Transverse colon (tissue), 4 donors: ENCODE measurements at places on chromosomes 6 and 20.

DNA sequence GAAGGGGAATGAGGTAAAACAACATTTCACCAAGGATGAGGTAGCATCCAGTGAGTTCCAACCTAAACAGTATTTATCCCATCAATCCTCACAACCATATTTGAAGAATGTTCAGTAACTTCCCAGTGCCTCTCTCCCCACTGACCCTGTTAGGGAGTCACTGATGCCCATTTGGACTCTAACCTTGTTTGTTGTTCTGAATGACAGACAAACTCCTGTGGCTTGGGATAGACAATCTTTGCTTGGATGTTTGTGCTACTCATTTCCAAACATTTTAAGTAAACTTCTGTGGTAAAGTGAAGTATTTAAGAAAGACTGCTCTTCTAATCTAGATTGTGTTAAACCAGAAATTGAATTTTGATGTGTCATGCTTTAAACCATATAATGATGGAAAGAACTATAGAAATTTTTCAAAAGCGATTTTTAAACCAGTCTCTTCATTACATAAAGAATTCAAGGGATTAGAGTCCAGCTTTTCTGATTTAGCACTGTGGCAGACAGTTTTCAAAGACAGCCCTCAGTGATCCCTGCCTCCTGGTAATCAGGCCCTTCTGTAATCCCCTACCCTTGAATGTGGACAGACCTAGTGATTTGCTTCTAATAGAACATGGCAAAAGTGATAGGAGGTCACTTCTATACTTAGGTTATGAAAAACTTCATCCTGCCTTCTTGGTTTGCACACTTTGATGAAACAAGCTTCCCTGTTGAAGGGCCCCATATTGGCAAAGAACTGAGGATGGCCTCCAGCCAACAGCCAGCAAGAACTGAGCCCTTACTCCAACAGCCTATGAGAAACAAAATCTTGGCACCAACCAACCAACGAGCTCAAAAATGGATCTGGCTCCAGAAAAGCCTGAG lies 191.6 kb downstream of the DST start:
- peak; percentile 15 for DNase-seq

DNA sequence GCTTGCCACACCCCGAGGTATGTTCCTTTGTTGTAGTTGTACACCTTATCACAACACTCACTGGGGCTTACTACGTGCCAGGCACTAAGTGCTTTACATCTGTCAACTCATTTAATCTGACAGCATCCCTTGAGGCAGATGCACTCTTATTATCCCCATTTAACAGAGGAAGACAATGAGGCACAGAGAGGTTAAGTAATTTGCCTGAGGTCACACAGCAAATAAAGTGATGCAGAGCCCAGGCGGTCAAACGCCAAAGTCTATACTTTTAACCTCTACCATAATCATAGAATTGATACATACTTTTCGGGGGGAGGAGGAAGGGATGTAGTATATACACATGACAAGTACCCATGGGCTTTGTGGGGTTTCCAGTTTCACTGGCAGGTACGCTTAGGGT lies 37.7 kb downstream of the MDFI start:
- no peak for DNase-seq

DNA sequence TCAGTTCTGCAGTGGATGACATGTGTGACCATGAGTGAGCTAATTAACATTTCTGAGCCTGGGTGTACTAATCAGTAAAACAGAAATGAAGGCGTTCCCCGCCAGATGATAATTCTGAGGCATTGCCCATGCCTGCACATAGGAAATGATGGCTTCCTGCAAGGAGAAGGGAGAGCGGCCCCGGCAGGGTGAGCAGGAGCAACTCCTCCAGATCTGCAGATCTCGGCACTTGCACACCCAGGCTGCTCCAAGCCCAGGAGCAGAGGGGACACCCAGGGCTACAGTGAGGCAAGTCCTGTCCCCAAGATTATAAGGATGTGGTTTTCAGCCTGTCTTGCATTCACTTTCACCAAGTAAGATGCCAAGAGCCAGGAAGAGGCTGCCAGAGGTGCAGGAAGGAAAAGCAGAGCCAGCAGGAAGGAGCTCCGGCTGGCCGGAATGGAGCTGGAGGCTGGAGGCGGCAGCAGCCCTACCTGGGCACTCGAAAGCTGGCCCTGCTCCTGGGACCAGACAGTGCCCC lies 177.5 kb upstream of the CST7 start:
- no peak for DNase-seq

DNA sequence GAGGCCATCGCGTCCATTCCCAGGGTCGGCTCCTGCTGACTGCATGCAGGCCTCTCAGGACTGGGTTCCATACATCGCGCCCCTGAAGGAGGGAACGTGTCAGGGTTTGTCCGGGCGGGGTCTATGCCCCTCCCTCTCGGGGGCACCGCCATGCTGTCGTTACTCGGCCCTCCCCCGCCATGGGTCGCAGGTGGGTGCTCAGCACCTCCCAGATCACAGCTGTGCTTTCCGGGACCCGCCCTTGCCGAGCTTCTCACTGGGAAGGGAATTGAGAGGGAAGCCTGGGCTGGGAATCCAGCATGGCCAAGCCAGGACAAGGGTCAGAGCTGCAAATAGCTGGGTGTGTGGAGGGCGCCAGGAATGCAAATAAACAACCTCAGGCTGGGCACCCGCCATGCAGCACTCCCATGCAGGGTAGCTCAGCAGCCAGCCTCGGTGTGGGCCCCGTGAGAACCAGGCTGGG lies at the start of gene FRMD1:
Gene FRMD1, minus strand, starts transcription at position 270 of the 463 bp plus-strand sequence. Its CDS starts 118 bp downstream, at position 152.
- peak; percentile 88 for DNase-seq

- DNase-seq, result peak; percentile 4
These were observed 1.6 kb upstream of the NPBWR2 start for GRCh38 chr20:64108731-64109681.

DNA sequence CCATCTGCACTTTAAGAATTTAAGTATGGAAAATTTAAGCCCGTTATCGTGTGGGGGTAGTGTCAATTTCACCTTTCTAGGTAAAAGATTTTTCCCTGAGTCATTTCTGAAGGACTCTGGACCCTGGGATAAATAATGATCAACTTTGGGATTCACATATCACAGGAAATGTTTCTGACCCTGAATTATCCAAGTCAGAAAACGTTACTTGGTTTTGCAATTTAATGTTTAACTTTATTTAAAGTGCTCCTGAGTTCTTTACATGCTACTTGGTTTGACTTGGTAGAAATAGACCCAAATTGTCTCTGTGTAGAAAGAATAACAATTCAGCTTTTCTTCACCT lies 1.5 kb upstream of the SLC17A3 start:
- DNase-seq, result no peak

DNA sequence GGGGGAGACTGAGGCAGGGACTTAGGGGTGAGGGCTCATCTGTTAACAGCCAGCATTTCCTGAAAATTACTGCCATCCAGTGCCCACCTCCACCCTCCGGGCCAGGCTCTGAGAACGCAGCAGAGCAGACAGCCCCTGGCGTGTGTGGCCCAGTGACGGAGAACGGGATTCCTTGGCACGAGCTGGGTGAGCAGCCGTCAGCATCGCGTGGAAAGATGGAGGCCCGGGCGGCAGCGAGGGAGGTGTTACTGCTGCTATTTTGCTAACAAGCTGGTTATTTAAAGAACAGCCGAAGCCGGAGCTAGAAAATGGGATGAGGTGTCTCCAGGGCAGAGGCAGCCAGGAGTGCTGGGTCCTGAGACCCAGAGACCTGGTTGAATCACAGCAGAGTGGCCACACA lies 62.7 kb downstream of the DLGAP4 start:
- no peak for DNase-seq

DNA sequence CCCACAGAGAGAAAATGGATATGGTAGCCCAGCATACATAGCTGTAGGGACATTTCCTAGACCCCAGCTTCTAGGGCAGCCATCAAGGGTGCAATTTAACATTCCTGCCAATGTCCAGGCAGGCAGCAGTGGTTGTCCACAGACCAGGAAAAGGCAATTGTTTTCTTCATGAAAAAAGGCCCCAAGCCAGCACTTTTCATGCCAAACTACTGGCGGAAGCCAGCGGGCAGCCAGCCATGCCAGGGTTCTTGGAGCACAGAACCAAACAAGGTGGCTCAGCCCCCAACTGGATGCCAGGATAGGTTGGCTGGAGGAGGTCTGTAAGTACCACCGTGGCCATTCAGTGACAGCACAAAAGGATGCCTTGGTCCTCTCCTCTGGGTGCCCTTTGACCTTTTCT lies 94.6 kb downstream of the BANF2 start:
- no peak for DNase-seq

DNA sequence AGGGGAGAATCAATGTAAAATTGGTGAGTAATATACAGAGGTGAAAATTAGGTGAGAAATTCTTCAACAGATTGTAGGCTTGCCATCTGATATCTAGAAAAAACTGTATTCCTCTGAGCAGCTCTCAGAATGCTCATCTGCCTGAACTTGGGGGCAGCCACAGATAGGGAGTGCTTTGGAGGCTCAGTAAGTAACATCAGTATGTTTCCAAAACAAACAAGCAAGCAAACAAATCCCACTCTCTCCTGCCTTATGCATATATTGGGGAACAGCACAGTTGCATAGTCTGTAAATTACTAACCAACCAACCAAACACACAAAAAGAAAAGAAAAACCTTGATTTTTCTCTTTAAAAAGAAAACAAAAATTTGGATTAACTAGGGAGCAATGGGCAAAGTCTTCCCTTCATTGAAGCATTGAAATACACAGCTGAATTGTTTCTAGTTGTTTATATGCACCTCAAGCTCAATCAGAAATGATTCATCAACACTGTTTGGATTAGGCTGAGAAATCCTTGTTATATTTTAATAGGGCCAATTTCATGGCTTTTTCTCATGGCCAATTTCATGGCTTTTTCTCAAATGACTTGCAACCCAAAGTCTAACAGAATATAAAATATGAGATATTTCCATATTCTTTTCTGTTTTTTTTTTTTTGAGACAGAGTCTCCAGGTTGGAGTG lies 50.1 kb upstream of the DEK start:
- DNase-seq, result no peak

GRCh38 chr6:131802347-131802746 lies 5.5 kb upstream of the ENPP1 start:
- DNase-seq, result no peak

- no peak for DNase-seq
These were observed 290.5 kb upstream of the ZFP64 start for GRCh38 chr20:52482044-52482443.

GRCh38 chr6:139334806-139335446 lies 39.5 kb downstream of the CITED2 start:
- no peak for DNase-seq

GRCh38 chr6:148035806-148036390 lies 306.7 kb upstream of the SASH1 start:
- no peak for DNase-seq

DNA sequence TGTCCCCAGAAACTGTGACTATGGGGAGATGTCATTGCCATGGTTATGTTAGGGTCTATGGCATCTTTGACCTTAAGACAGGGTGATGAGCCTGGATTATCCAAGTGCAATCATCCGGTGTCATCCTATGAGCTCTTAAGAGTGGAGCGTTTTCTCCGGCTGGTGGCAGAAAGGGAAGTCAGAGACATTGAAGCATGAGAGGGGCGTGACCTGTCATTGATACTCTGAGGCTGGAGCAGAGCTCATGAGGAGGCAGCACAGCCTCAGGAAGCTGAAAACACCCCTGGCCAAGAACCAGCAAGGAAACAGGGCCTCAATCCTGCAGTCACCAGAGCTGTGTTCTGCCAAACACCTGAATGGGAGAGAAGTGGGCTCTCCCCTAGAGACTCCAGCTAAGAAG lies 59.6 kb downstream of the ANKRD60 start:
- DNase-seq, result no peak

DNA sequence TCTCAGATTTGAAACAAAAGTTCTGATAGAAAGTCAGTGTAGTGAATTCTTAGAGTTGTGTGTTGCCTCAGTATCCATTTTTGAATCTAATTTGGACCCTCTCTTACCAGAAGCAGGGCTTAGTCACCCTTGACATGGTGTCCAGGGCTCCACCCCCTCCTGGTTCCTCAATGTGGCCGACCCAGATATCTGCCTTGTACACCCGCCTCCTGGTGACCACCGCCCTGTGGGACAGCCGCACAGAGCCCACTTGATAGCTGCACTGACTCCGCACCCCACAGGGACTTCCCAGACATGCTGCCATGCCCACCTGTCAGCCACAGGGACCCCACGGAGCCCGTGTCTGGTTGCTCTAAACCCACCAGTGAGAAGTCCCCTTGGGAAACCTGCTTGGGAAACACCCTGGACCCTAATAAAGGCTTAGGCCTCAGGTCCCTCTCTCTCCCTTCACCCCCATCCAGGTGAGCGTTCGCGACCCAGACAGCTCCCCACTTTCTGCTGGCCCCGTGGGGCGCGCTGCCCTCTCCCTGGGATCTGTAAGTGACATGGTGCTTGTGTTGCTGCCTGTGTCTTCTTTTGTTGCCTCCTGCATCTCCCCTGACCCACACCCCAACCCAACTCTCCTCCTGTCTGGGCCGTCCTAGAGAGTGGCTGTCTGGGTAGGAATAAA lies 47.2 kb upstream of the SYNDIG1 start:
- no peak for DNase-seq

- DNase-seq, result no peak
These were observed 383.5 kb downstream of the FRK start for GRCh38 chr6:115677198-115677597.

DNA sequence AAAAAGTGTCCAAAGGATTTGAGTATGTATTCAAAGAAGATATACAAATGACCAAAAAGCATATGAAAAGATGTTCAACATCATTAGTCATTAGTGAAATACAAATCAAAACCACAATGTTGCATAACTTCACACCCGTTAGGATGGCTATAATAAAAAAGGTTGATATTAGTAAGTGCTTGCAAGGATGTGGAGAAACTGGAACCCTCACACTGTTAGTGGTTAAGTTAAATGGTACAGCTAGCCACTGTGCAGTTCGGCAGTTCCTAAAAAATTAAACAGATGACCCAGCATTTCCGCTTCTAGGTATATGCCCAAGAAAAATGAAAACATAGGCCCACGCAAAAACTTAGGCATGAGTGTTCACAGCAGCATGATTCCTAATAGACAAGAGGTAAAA lies 38.6 kb downstream of the IBTK start:
- DNase-seq, result no peak

DNA sequence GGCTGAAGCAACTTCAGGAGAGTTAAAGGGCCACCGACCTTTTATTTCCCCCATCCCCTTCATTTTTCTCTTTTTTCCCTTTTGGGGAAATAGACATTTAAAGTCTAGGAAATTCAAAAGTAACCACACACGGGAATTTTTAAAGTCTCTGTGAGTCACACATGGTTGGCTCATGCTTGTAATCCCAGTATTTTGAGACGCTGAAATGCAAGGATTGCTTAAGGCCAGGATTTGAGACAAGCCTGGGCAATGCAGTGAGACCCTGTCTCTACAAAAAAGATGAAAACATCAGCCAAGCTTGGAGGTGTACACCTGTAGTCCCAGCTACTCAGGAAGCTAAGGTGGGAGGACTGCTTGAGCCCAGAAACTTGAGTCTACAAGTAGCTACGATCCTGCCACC lies 34.2 kb downstream of the KATNA1 start:
- DNase-seq, result no peak

- DNase-seq, result no peak
These were observed 5.0 kb downstream of the COL21A1 start for GRCh38 chr6:56242346-56242745.
